Endothelial cell of umbilical vein (primary cell): ENCODE measurements at places on chromosomes 13 and 19. TPM values are rescaled to one million over a fixed set of nuclear protein-coding genes. Genes with fewer than 3 reads are reported as not detected.

DNA sequence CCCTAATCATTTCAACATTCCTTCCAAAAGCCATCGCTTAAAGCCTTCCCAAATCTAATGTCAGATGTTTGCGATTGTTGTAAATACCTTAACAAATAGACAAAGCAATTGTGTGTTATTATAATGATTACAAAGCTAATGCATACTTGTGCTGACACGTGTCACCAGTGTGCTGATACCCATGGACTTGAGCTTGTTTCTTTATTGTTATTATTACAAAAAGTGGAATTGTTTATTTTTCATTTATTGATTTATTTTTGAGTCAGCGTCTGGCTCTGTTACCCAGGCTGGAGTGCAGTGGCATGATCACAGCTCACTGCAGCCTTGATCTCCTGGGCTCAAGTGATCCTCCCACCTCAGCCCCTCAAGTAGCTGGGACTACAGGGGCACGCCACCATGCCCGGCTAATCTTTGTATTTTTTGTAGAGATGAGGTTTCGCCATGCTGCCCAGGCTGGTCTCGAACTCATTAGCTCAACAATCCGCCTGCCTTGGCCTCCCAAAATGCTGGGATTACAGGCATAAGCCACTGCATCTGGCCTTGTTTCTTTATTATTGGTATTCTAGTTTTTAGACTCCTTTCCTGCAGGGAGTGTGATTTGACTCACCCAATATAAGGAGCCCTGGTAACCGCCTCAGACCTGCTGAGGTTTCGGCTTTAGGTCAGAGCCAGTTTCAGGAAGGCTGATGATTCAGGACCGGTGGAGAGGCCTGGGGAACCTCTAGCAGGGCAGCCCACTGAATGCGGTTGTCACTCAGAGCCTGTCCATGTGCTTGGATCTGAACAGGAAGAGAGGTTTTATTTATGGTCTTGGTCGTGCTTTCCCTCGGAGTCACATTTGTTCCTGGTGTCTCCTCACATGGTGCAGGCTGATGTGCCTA, 2.1 kb upstream of the FBXO17 start:
- H3K4me1 ChIP-seq: peaks cover 14% of the 10 kb centered on the region
- H3K27ac ChIP-seq: no peak overlapping the region
- no peak overlapping the region for H3K4me3 ChIP-seq
- no peaks in the 10 kb centered on the region for H3K36me3 ChIP-seq
- no peak for DNase-seq

DNA sequence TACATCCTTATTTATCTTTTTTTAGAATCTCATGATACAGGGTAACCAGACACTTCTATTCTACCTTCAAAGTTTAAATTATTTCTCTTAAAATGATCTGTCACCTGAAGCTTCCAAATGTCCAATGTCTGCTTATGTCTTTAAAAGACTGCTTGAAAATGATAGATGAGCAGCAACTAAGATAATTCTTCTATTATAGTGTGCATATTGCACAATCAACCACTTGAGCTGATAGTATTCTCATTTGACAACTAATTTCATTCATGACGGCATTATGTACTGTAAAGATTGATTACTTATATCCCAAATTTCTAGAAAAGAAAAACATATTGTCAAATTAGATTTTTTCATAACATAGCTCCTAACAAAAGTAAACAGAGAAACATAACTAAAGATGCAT, 1478.2 kb upstream of the MIR17HG start:
- peaks cover 4% of the 10 kb centered on the region for H3K4me1 ChIP-seq
- H3K27me3 ChIP-seq: no peaks in the 10 kb centered on the region
- no peak overlapping the region for H3K27ac ChIP-seq
- no peak for DNase-seq
- no peak overlapping the region for H3K4me3 ChIP-seq

DNA sequence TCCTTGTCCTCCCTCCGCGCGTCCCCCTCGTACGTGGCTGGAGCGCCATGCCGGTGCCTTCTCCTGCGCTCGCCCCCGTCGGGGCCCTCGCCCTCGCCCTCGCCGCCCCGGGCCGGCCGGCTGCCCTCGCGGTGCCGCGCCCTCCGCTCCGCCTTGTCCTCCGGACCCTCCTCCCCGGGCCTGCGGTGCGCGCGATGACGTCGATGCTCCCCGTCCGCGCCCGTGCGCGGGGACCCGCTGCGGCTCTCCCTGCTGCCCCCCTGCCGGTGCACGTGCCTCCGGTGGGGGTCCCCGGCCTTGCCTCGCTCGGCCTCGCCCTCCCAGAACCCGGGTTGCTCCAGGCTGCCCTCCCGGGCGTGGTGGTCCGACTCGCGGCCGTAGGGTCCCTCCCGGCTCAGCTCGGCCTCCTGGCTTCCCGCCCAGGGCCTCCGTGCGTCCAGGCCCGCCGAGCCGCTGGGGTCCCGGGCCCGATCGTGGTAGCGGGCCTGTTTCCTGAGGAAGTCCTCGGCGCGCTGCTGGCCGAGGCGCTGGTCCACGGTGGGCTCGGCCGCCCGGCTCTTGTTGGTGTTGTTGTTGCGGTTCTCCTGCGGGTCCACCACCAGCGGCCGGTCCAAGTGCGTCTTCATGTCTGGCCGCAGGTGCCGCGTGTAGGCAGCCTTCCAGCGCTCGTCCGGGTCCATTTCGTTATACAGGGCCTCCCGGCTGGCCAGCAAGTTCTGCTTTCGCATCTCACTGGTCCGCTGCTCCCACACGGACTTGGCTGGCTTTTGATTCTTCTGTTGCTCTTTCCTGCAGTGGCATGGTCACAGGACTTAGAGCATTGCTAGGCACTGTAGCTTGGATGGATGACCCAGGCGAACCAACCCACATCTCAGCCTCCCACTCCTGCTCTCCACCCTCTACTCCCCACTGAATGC, 148.6 kb downstream of the IER2 start:
- H3K27ac ChIP-seq: no peak overlapping the region
- peaks cover 2% of the 10 kb centered on the region for H3K27me3 ChIP-seq

DNA sequence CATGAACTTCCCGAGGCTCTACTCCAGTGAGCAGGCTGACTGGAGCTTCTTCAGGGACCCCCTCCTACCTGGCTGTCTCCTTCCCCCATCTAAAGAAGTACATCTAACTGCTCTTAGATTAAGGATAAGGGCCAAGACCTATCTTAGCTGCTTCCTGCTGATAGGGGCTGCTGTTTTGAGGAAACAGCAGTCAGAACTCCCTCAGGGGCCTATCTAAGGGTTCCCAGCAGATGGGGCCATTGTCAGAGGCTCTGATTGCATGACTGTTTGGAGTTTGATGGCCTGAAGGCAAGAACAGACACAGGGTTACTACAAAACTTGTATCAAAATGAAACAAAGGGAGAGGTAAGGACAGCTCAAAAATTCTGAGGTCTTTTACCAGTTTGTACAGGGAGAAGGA, 2636.9 kb upstream of the PCDH20 start:
- H3K4me1 ChIP-seq: no peaks in the 10 kb centered on the region
- H3K36me3 ChIP-seq: no peaks in the 10 kb centered on the region
- no peak overlapping the region for H3K27ac ChIP-seq
- DNase-seq: peak; percentile 3

DNA sequence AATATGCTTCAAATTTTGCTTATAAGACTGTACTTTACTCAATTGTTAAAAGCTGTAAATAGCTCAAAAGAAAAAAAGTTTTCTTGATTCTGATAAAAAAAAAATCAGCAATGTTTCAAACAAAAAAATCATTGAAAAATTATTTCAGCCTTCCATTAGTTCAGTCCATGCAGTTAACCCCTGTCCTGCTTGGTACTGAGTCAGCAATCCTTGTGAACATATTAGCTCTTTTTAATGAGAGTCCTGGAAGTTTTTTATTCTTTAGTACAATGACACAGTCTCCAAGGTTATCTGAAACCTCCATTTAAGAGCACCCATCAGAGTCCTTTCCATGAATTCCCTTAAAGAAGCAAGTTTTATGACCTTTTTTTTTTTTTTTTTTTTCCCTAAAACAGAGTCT, 21.4 kb upstream of the KBTBD6 start:
- no peak overlapping the region for H3K27ac ChIP-seq
- no peaks in the 10 kb centered on the region for H3K36me3 ChIP-seq
- H3K4me1 ChIP-seq: no peaks in the 10 kb centered on the region
- H3K27me3 ChIP-seq: no peaks in the 10 kb centered on the region
- H3K4me3 ChIP-seq: no peak overlapping the region

- peak; percentile 88 for DNase-seq
- H3K27me3 ChIP-seq: no peaks in the 10 kb centered on the region
- H3K4me1 ChIP-seq: peaks cover 61% of the 10 kb centered on the region
- H3K27ac ChIP-seq: peak overlapping the region; percentile 67
- H3K4me3 ChIP-seq: no peak overlapping the region
Observed at GRCh38 chr19:46728693-46729339, 11.9 kb upstream of the PRKD2 start.

DNA sequence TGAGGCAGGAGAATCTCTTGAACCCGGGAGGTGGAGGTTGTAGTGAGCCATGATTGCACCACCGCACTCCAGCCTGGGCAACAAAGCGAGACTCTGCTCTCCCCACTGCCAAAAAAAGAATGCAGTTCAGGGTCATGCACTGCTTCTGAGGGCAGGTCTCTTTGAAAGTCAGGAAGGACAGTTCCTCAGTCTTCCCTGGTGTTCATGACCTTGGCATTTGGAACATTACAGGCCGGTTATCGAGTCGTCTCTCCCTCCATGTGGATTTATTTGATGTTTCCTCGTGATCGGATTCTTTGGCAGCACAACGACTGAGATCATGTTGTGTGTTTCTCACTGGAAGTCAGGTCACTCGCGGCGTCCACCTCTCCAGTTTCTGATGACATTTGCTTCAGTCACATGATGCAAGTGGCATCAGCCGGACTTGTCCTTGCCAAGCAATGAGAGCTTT, 17.2 kb downstream of the FGF21 start:
- no peak overlapping the region for H3K27ac ChIP-seq
- no peaks in the 10 kb centered on the region for H3K36me3 ChIP-seq
- DNase-seq: peak; percentile 13
- no peaks in the 10 kb centered on the region for H3K27me3 ChIP-seq
- H3K4me1 ChIP-seq: no peaks in the 10 kb centered on the region

- DNase-seq: peak; percentile 51
- no peaks in the 10 kb centered on the region for H3K27me3 ChIP-seq
- H3K27ac ChIP-seq: no peak overlapping the region
- no peak overlapping the region for H3K4me3 ChIP-seq
Observed at GRCh38 chr19:7787141-7787540, 24.1 kb downstream of the CLEC4M start.

DNA sequence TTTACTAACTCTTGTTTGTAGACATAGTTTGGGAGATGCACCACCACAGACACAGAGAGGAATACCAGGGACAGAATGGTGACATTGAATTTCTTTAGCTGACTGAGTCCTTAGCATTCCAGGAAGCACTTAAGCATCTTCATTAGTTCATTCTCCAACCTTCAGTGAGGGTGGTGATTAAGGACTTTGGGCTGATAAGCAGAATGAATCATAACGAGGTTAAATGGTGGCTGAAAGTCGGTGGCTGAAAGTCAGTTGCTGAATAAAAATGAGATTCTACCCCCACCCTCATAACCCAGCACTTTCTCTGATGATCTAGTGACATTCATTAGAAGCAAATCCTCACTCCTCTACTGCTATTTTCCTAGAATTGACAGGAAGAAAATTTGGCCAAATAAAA, 10.6 kb downstream of the PCDH8 start:
- no peak overlapping the region for H3K4me3 ChIP-seq
- DNase-seq: no peak
- no peaks in the 10 kb centered on the region for H3K36me3 ChIP-seq
- H3K27me3 ChIP-seq: no peaks in the 10 kb centered on the region
- no peak overlapping the region for H3K27ac ChIP-seq

GRCh38 chr13:34086281-34086680, 268.3 kb downstream of the RFC3 start:
- no peak for DNase-seq
- no peaks in the 10 kb centered on the region for H3K36me3 ChIP-seq
- H3K27ac ChIP-seq: no peak overlapping the region
- H3K4me1 ChIP-seq: no peaks in the 10 kb centered on the region
- no peak overlapping the region for H3K4me3 ChIP-seq
- H3K27me3 ChIP-seq: no peaks in the 10 kb centered on the region

DNA sequence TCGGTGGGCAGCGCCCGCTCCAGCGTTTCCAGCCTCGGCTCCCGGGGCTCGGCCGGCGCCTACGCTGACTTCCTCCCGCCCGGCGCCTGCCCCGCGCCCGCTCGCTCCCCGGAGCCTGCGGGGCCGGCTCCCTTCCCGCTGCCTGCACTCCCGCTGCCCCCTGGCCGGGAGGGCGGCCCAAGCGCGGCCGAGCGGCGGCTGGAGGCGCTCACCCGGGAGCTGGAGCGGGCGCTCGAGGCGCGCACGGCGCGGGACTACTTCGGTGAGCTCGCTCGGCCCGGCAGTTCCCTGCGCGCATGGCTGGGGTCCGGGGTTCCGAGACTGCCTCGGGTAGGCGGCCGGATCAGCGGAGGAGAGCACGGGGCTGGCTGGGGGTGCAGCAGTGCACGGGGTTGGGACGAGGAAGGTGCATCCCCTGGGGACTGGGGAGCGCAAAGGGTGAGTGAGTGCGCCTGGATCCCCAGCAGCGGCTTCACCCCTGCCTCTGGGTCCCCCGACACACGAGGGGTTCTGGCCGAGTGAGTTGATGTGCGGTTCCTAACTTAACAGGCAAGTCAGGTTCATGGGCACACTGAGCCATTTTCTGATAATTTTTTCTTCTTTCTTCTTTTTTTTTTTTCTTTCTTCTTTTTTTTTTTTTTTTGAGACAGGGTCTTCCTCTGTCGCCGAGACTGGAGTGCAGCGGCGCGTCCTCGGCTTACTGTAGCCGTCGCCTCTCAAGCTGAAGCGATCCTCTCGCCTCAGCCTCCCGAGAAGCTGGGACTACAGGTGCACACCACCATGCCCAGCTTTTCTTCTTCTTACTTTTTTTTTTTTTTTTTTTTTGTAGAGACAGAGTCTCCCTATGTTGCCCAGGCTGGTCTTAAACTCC, 1.1 kb downstream of the WTIP start:
- peak; percentile 30 for DNase-seq
- H3K27ac ChIP-seq: peak overlapping the region; percentile 65
- no peaks in the 10 kb centered on the region for H3K27me3 ChIP-seq
- H3K4me3 ChIP-seq: peak overlapping the region; percentile 77
- peaks cover 16% of the 10 kb centered on the region for H3K4me1 ChIP-seq

GRCh38 chr13:63042686-63043085, 1627.0 kb upstream of the PCDH20 start:
- H3K4me3 ChIP-seq: no peak overlapping the region
- H3K36me3 ChIP-seq: no peaks in the 10 kb centered on the region
- H3K4me1 ChIP-seq: no peaks in the 10 kb centered on the region
- DNase-seq: no peak

DNA sequence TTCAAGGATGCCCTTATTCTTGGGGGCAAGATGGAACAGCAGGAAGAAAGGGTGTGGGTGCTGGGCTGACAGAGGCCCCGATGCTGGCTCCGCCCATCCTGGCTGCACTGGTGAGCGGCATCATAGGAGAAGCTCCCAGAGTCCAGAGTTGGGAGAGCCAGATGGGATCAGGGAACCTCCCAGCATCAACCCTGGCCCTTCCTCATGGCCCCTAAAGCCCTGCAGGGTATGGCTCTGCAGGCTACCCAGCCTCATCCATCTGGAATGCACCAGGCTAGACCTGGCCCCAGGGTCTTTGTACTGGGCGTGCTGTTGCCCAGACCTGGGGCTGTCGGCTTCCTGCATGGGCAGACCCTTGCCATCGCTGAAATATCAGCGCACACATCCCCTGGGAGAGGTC, 7.9 kb upstream of the ELL start:
- peaks cover 3% of the 10 kb centered on the region for H3K36me3 ChIP-seq
- DNase-seq: no peak
- no peak overlapping the region for H3K27ac ChIP-seq
- H3K4me3 ChIP-seq: no peak overlapping the region
- no peaks in the 10 kb centered on the region for H3K4me1 ChIP-seq

ADAMTS10 gene
- polyA plus RNA-seq: 15.8 and 19.6 TPM in 2 replicates

CRTC1 gene
- 4.2 and 5.8 TPM in 2 replicates for polyA plus RNA-seq

TNFSF9 gene
- 0.52 and 0.88 TPM in 2 replicates for polyA plus RNA-seq
